ENCODE measurements at places on chromosomes 1 and 21.

DNA sequence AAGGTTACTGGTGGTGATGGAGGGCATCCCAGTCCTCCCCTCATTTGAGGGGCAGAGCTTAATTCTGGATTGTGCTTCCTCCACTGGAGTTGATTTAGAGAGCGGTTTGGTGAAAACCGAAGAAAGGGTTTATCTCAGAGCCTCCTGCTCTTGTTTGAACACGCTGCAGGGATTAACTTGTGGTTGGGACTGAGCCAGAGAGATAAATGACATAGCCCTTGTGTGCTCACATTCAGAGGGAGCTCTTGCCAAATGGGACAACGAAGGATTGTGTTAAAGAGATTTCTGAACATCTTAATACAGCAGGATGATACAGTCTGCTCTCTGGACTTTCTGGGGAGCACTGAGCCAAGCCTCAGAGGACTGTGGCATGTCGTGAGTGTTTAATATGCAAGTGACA lies 308.2 kb downstream of the DISC1 start:
- DNase-seq, result no peak

GRCh38 chr1:235588916-235589515 lies 60.6 kb downstream of the GNG4 start:
- no peak for DNase-seq

- DNase-seq, result no peak
These were observed 1329.5 kb upstream of the B3GALT2 start for GRCh38 chr1:194515916-194516315.

GRCh38 chr1:98921817-98922216 lies 82.8 kb downstream of the PLPPR5 start:
- no peak for DNase-seq

- DNase-seq, result no peak
These were observed 14.5 kb upstream of the VPS13D start for GRCh38 chr1:12215118-12215961.

DNA sequence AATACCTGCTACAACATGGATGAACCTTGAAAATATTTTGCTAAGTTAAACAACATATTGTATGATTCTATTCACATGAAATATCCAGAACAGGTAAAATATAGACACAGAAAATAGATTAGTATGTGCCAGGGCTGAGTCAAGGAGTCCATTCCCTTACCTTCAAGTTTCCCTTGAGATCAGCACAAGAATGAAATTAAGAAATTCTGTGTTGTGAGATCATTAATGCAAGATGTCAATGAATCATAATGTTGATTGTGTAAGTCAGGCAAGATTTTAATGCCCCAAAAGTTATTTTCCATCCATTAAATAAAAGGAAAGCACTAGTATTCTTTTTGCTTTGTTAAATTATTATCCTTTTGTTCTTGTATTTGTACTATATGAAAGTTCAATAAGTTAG lies 139.4 kb downstream of the MRPL39 start:
- DNase-seq, result no peak

- DNase-seq, result no peak
These were observed 39.7 kb downstream of the DNTTIP2 start for GRCh38 chr1:93839307-93839706.
